ENCODE measurements at places on chromosomes 5 and 9. TPM values are rescaled to one million over a fixed set of nuclear protein-coding genes. Genes with fewer than 3 reads are reported as not detected.

Gene LURAP1L
- not detected for total RNA-seq

DNA sequence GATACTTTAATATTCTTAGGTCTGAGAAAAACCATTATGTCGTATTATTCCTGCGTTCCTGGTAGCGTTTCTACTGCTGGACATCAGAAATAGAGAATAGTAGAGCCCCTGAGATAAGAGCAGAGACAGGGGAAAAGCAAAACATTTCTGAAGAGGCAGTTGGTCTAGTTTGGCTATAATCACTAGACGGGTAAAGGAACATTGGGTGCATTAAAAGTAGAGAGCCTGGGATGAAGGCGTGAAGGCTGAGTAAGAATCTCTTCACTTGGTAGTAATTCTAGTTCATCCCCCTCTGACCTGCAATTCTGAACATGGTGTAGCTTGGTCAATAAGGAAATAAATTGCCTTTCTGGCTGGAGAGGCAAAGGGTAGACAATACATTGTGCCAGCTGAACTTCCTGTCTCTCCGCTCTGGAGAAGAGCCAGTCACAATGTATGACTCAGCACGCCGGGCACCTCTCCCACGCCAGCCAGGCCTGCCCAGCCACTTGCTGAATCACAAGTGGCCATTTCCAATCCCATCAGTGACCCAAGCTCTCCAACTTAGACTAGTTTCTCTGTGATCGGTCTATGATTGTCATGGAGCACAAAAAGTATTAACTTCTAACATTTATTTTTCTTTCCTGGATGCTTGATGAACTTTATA is 75.4 kb downstream of the STK32A start:
- no peak overlapping the region for H3K27ac ChIP-seq
- H3K27me3 ChIP-seq, result no peaks in the 10 kb centered on the region
- no peak overlapping the region for H3K4me3 ChIP-seq
- no peaks in the 10 kb centered on the region for H3K36me3 ChIP-seq
- DNase-seq, result no peak
- no peaks in the 10 kb centered on the region for H3K4me1 ChIP-seq

DNA sequence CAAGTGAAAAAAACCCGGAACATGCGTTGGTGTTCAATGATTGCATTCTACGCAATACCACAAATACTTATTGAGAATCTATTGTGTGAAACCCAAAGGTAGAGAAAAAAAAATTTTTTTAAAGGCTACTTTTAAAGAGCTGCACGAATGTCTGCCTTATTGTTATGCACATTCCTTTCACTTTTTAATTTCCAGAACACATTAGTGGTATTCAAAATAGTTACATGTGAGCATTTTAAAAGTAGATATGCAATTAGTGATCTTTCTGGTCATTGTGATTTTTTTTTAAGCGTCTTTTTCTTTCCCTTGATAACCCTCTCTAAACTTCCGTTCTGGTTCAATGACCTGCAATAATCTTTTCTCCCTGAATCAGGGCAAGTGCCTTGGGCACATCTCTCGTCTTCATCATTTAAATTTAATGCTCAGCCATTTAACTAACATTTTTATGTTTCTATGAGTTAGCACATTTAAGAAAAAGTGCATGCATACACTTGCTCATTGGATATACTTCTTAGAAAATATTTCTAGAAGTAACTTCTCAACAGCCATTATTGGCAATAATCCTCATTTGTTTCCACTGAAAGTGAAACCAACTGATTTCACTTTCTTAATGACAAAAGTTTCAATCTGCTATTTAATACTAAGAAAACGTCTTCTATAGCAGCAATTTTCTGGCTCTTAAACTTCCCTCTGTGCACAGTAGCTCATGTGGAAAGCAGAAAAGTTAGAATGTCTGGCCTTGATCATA is 80.3 kb downstream of the CDH6 start:
- no peak overlapping the region for H3K4me3 ChIP-seq
- H3K36me3 ChIP-seq, result no peaks in the 10 kb centered on the region
- H3K27me3 ChIP-seq, result no peaks in the 10 kb centered on the region
- no peak overlapping the region for H3K27ac ChIP-seq
- DNase-seq, result no peak

DNA sequence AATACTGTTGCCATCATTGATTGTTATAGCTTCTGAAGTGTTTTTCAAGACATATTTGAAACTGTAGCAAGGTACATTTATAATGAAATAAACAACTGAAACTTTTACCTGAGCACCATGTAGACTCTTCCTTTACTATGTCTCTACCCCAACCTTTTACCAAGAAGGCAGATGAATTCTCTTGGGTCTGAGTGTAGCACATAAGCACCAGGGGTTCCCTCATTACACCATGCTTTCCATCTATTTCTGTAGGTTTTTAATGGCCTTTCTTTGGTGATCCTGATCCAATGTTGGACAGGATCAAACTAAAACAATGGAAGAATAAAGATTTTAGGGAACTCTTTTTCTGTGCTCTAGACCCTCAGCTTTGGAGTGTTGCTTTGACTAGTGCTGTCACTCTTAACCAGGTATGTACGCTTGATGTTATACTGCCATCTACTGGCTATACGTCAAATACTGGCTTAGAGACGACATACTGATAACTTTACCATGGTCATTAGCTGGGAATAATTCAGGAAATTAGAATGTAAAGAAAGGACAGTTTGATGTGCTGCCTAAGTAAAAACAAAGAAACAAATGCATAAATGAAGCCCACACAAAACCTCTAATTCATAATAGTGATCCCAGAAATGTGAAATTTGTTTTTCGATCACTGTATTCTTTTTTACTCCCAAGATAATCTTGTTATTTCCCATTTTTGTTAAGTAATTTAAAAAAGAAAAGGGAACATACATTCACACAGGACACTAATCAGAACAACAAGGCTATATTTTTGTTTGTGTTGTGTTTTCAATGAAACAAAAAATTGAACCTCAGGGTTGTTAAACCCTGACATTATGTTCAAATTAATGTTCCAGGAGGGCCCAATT is 30.7 kb downstream of the IFNW1 start:
- H3K4me1 ChIP-seq, result no peaks in the 10 kb centered on the region
- no peaks in the 10 kb centered on the region for H3K27me3 ChIP-seq

- H3K27me3 ChIP-seq, result no peaks in the 10 kb centered on the region
- peaks cover 9% of the 10 kb centered on the region for H3K36me3 ChIP-seq
- H3K4me3 ChIP-seq, result no peak overlapping the region
- H3K27ac ChIP-seq, result no peak overlapping the region
- DNase-seq, result no peak
- peaks cover 53% of the 10 kb centered on the region for H3K4me1 ChIP-seq
Observed at GRCh38 chr5:88244686-88245085, 24.0 kb downstream of the TMEM161B start.

- H3K36me3 ChIP-seq, result no peaks in the 10 kb centered on the region
- H3K27ac ChIP-seq, result no peak overlapping the region
- peaks cover 5% of the 10 kb centered on the region for H3K4me1 ChIP-seq
- no peak overlapping the region for H3K4me3 ChIP-seq
- peak; percentile 42 for DNase-seq
Observed at GRCh38 chr9:135516132-135516860, 4.9 kb upstream of the LCN1 start.

- H3K36me3 ChIP-seq, result peaks cover 23% of the 10 kb centered on the region
- no peak overlapping the region for H3K27ac ChIP-seq
- no peak for DNase-seq
- no peaks in the 10 kb centered on the region for H3K27me3 ChIP-seq
- no peak overlapping the region for H3K4me3 ChIP-seq
- peaks cover 79% of the 10 kb centered on the region for H3K4me1 ChIP-seq
Observed at GRCh38 chr5:149526845-149527590, 24.2 kb downstream of the CSNK1A1 start.

Gene NTNG2
- 1.4 TPM for total RNA-seq

DNA sequence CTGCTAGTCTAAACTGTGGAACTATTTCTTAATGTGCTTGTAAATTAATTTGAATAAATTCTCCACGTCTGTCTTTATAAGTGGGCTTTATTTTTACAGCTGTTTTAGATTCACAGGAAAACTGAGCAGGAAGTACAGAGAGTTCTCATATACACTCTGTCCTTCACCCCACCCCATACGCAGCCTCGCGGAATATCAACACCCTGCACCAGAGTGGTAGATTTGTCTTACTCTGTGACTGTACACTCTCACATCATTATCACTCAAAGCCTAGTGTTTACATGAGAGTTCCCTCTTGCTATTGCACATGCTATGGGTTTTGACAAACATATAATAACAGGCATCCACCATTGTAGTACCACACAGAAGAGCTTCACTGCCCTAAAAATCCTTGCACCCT is 179.7 kb upstream of the DAB2 start:
- peaks cover 5% of the 10 kb centered on the region for H3K27me3 ChIP-seq
- H3K27ac ChIP-seq, result no peak overlapping the region
- no peak for DNase-seq
- no peak overlapping the region for H3K4me3 ChIP-seq

DNA sequence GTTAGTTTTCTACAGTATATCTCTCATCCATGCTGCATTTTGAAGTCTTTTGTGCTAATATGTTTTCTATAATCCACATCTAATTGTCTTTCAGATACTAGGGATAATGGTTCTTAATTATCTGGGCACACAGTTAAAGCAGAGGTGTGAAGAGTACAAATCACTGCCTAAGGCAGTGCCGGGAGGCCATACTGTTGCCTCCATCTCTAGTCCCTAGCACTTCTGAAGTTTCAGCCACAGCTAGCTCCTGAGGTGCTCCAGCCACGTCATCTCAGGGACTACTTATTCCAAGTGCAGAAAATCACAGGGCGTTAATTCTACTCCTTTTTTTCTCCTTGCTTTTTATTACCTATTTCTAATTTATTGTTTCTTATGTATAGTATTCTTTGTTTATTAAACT is 760.0 kb upstream of the FAM174A start:
- no peak overlapping the region for H3K4me3 ChIP-seq
- DNase-seq, result no peak
- no peaks in the 10 kb centered on the region for H3K36me3 ChIP-seq
- H3K27ac ChIP-seq, result no peak overlapping the region

DNA sequence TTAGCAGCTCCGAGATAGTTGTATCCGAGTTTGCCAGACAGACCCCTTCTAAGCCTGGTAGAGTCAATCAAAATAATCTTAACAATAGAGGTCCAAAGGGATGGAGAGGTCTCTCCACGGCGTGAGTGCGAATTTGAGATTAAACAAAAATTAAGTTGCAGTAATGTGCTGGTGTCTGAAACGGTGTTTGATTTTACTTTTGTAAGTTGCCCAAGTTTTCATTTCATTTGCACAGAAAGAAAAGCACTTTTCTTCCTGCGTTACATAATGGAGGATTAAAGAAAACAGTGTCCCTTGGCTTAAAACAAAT is 1.2 kb downstream of the IRX1 start:
- H3K4me3 ChIP-seq, result no peak overlapping the region
- H3K4me1 ChIP-seq, result peaks cover 5% of the 10 kb centered on the region
- H3K27ac ChIP-seq, result no peak overlapping the region
- H3K27me3 ChIP-seq, result peaks cover 53% of the 10 kb centered on the region
- DNase-seq, result no peak
- H3K36me3 ChIP-seq, result peaks cover 9% of the 10 kb centered on the region

- H3K4me3 ChIP-seq, result no peak overlapping the region
- H3K36me3 ChIP-seq, result peaks cover 14% of the 10 kb centered on the region
- H3K27ac ChIP-seq, result no peak overlapping the region
- DNase-seq, result no peak
Observed at GRCh38 chr5:108111736-108112135, 270.2 kb downstream of the FBXL17 start.

DNA sequence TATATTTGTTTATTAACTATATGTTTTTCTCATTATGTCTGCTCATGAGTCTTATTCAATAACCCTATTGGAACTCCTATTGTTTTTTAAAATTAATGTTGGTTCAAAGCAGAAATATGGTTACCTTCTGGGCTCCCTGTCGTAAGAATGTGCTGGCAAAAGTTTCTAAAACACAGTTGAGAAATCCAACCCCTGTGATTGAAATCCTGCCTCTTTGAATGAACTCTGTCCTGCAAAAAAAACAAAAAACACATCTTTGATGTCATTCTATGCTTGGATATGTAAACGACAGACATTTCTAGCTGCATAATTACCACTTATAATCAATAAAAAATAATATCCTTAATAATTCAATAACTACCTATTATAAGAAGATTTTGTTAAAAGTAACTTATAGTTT is 38.8 kb downstream of the PRELID2 start:
- H3K27ac ChIP-seq, result no peak overlapping the region
- H3K4me1 ChIP-seq, result no peaks in the 10 kb centered on the region
- H3K36me3 ChIP-seq, result no peaks in the 10 kb centered on the region
- H3K4me3 ChIP-seq, result no peak overlapping the region
- no peak for DNase-seq
- no peaks in the 10 kb centered on the region for H3K27me3 ChIP-seq

GRCh38 chr9:127776195-127776923 is 2.1 kb downstream of the SH2D3C start:
- H3K36me3 ChIP-seq, result peaks cover 24% of the 10 kb centered on the region
- peak; percentile 87 for DNase-seq
- no peaks in the 10 kb centered on the region for H3K27me3 ChIP-seq

DNA sequence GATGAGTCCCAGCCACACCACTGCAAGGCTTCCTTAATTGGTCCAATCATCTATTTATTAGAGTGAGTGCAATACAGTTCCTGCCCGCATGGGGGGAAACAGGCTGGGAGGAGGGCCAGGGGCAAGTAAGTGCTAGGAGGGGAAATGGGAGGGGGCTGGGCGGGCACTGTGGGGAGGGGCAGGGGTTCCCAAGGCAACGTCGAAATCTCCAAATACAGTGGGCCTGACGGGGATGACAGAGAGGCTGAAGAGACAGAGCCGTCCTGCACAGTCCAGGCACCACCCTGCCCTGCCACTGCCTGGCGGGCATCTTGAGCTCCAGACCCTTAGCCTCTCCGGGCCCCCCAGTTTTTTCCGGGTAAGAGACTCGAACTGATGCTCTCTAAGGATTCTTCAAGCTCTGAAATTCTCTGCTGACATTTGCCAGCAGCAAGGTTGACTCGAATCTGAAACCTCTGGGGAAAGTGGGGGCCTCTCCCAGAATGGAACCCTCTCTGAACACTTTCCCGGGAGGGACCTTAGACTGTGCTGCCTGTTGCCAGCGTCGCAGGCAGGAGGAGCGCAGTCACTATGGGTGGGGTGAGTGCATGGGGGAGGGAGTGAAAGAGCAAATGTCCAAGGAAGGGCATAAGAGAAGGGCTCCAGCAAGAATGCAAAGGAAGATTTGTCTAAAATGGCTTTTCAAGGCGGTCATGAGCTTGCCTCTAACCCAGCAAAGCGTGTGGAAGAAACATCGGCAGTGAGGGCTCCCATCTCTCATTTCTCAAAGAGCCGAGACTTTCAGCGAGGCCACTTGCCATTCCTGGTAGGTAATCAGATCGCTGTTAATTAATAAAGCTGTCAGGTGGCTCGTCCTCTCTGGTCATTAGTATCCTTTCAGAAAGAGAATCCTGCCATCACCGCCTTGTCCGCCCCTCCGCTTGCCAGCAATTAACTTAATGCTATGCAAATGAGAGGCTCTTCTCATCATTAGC is 99.0 kb downstream of the GTF3C4 start:
- peak; percentile 80 for DNase-seq
- peak overlapping the region; percentile 80 for H3K4me3 ChIP-seq
- H3K27me3 ChIP-seq, result no peaks in the 10 kb centered on the region
- peak overlapping the region; percentile 80 for H3K27ac ChIP-seq
- peaks cover 18% of the 10 kb centered on the region for H3K4me1 ChIP-seq

Data from activated CD4-positive, alpha-beta memory T cell treated with anti-CD3 and anti-CD28 coated beads for 36 hours (primary cell).